ENCODE measurements at places on chromosomes 6 and 20. TPM values are rescaled to one million over a fixed set of nuclear protein-coding genes. Genes with fewer than 3 reads are reported as not detected.

The C6orf132 gene
- polyA plus RNA-seq: 3.0 TPM

The PTPRK gene
- 16.4 TPM for polyA plus RNA-seq

The SLC35F1 gene
- polyA plus RNA-seq: 5.0 TPM

The ZSWIM3 gene
- polyA plus RNA-seq: 1.6 TPM

The TMEM244 gene
- polyA plus RNA-seq: not detected

The PPP1R3G gene
- polyA plus RNA-seq: 8.0 TPM

The POLR1H gene
- 20.9 TPM for polyA plus RNA-seq

The CDK5RAP1 gene
- 30.6 TPM for polyA plus RNA-seq

The ZBP1 gene
- polyA plus RNA-seq: not detected

The TNXB gene
- polyA plus RNA-seq: 23.8 TPM

The SLCO4A1 gene
- 24.4 TPM for polyA plus RNA-seq

The SMIM8 gene
- polyA plus RNA-seq: 5.9 TPM

The C2 gene
- 1.3 TPM for polyA plus RNA-seq

The FANCE gene
- polyA plus RNA-seq: 1.3 TPM

The COL21A1 gene
- 21.7 TPM for polyA plus RNA-seq

The ARHGAP18 gene
- 2.8 TPM for polyA plus RNA-seq

The SEL1L2 gene
- polyA plus RNA-seq: 3.1 TPM

The C20orf202 gene
- 0.21 TPM for polyA plus RNA-seq

The OXT gene
- not detected for polyA plus RNA-seq

The KHDC1 gene
- 0.80 TPM for polyA plus RNA-seq

The MCHR2 gene
- polyA plus RNA-seq: not detected

The HRH3 gene
- polyA plus RNA-seq: not detected

The DNAH8 gene
- polyA plus RNA-seq: not detected

The PLN gene
- polyA plus RNA-seq: 974 TPM

The C20orf144 gene
- polyA plus RNA-seq: 0.15 TPM

The MUC22 gene
- 0.34 TPM for polyA plus RNA-seq

The PRL gene
- polyA plus RNA-seq: not detected

The PRKN gene
- 6.7 TPM for polyA plus RNA-seq

The BPIFA1 gene
- not detected for polyA plus RNA-seq

The RGS19 gene
- 3.7 TPM for polyA plus RNA-seq

The SALL4 gene
- polyA plus RNA-seq: 0.08 TPM

The SIRPA gene
- polyA plus RNA-seq: 8.6 TPM

The C6orf58 gene
- polyA plus RNA-seq: not detected

The RAB32 gene
- polyA plus RNA-seq: 9.3 TPM
